A172 (cell line): ENCODE measurements at places on chromosomes 1 and 21.

- no peak for DNase-seq
These were observed 6.9 kb downstream of the PAX7 start for GRCh38 chr1:18637511-18637960.

- DNase-seq: no peak
These were observed 28.8 kb upstream of the ZBTB21 start for GRCh38 chr21:42038826-42039425.

- DNase-seq: no peak
These were observed 94.1 kb upstream of the PDE4B start for GRCh38 chr1:65698590-65698989.

GRCh38 chr1:210582205-210582970, 253.7 kb downstream of the HHAT start:
- no peak for DNase-seq

GRCh38 chr1:200423235-200423634, 13.4 kb upstream of the ZNF281 start:
- no peak for DNase-seq

DNA sequence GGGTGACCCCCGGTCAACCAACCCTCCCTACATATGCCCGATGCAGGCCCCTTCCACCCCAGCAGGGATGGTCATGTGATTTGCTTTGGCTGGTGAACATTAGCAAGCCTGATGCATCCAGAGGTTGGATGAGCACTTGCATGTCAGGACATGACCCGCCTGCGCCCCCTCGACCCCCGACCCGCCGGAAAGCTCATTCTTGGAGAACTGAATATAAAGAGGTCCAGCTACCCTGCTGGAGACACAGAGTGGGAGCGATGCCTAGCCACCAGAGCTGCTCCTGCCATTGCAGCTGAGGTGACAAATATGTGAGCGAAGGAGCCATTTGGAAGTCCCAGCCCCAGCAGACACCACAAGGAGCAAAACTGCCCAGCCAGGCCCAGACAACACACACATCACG, 39.6 kb downstream of the COA6 start:
- DNase-seq: no peak

DNA sequence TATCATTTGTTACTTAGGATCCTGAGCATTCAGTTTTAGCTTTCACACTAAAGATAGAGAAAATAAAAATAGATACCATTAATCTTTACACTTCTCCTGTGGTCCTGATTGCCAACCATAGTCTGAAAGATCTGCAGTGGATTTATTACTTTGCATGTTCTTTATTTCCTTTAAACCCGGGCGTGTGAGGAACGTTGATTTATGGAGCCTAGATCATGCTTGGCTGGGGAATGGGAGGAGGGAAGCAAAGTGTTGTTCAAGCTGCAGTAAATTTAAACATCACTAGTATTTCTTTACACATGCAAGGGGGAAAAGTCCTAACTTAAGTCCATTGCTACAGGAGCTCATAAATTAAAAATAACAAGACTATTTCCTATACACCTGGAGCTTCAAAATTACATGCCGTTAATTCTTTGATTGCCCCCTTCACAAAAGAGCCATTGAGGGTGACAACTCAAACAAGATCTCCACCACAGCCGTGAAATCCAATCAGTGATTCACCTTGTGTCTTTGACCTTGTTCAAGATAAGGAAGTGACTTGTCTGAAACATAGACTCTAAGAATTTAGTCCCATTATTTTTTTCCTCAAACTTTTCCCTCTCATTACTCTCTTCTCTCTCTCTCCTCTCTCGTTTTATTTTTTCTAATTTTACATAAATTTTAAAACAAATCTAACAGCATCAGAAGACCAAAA, 282.7 kb downstream of the KIF26B start:
- peak; percentile 11 for DNase-seq

GRCh38 chr1:42700006-42700405, 17.8 kb downstream of the YBX1 start:
- DNase-seq: no peak
